Transverse colon (tissue), 4 donors: ENCODE measurements at places on chromosomes 5 and 9. TPM values are rescaled to one million over a fixed set of nuclear protein-coding genes. Genes with fewer than 3 reads are reported as not detected.

- no peak for DNase-seq
These were observed 73.0 kb upstream of the SPOCK1 start for GRCh38 chr5:137572042-137572695.

Gene ABO
- 77.4 TPM for total RNA-seq

DNA sequence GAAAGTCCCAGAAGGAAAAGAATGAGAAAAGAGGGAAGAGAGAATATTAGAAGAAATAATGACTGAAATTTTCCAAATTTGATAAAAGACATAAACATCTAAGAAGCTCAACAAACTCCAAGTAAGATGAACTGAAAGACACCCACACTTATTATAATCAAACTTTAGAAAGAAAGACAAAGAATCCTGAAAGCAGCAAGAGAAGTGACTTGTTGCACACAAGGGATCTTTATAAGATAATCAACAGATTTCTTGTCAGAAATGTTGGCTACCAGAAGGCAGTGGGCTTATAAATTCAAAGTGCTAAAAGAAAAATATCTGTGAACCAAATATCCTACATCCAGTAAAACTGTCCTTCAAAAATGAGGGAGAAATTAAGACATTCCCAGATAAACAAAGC is 49.0 kb upstream of the FNIP1 start:
- no peak for DNase-seq

Gene NR4A3
- total RNA-seq: 3.4 TPM

DNA sequence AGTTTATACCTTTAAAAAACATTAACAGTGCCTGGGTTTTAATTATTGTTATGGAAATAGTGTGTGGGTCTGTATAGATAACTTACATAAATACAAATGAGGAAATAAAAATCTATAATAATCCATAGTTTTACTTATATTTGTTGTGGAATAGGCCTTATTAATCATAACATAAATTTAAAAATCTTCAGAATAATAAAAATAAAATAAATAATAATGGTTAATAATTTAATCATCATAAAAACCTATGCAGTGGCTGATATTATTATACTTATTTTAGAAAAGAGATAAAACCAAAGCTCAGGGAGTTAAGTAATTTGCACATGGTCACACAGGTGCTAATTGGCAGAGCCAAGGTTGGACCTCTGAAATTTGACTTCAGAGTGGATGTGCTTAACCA is 785.3 kb upstream of the SEMA6A start:
- DNase-seq: no peak

GRCh38 chr5:175809531-175810121 is 61.8 kb upstream of the CPLX2 start:
- DNase-seq: no peak

DNA sequence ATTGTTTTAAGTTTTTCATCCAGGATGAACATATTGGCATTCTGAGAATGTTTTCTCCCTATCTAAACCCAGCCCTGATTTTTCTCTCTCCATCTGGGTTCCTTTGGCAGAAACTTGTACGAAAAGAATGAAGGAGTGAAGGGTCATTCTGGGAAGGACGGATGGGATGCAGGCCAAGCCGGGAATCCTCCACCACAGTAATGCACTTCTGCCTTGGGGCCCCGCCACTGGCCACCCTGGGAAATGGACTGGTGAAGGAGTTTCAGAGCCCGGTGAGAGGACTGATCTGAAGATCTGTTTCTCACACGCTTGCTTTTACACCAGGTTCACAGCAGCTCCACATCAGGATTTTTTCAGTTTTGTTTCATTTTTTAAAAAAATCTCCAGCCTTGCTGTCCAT is 554.8 kb downstream of the BNC2 start:
- DNase-seq: no peak

- DNase-seq: no peak
These were observed 25.4 kb downstream of the CTNND2 start for GRCh38 chr5:11878814-11879213.

Gene EGFL7
- 12.3 TPM for total RNA-seq

DNA sequence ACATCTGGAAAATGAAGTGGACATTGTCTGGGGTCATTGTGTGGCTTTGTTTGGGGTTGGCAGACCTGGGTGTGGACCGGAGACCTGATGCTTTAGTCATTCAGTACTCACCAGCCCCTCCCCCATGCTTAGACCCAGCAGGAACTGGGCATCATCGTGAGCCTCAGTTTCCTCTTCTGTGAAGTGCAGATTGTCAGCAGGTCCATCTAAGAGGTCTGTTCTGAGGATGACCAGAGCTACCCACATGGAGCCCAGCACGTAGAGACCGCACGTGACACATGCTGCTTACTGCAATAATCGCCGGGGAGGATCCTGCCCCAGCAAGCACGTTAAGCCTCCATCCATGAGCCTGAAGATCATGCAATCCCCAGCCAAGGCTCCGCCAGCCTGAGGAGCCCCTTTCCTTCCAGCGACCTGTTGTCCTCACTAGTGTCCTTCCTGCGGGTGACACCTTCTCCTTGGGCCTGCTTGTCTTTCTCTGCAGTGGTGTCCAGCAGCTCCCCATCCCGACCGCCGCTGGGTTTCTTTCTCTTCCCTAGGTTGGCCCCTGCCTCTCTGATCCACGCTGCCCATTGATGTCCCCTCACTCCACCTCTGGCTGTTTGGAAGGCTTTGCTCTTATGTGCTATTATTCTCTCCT is 26.7 kb upstream of the IRX4 start:
- DNase-seq: peak; percentile 5

Gene CCDC192
- not detected for total RNA-seq

DNA sequence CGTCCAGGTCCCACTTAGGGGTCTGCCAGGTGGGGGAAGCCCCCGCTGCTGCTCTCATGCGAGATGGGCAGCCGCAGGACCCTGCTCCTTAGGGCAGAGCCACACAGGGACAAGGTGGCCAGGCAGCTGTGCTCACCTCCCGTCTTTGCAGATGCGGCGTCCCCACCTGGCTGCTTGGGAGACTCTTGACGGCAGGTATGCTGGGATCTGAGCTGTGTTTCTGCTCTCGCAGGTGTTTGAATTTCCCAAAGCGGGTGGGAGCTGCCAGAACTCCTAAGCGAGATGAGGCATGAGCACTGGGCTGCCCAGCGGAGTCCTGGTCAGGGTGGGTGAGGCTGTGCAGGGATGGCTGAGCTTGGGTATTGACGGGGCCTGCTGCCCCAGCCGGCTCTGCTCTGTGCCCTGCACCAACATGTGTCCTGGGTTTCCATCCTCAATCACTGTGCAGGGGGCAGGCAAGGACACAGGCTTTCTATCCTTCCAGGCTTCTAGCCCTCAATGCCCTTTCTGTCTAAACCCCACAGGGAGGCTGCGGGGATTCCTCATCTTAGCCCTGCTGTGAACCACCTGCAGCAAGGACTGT is 151.4 kb downstream of the ICE1 start:
- DNase-seq: no peak

DNA sequence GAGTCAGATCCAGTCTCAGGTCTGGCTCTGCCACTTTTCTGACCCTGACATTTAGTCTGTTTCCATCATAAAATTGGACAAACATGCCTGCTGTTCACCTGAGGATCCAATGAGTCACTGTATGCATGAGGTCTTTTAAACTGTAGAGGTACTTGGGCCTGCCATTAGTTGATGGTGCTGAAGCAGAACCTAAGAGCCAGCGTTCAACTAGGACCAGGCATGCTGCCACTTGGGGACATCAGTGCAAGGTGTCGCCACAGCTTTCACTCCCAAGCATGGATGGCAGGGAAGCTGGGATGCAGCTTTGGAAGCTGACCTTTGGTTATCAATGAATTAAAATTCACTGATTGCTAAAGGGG is 37.1 kb downstream of the NEUROG1 start:
- no peak for DNase-seq

GRCh38 chr5:178525906-178526732 is 64.1 kb downstream of the COL23A1 start:
- no peak for DNase-seq

Gene CCNI2
- 9.3 TPM for total RNA-seq

Gene SH3TC2
- total RNA-seq: 0.55 TPM

- DNase-seq: no peak
These were observed 47.4 kb downstream of the MFAP3 start for GRCh38 chr5:154086146-154086545.

DNA sequence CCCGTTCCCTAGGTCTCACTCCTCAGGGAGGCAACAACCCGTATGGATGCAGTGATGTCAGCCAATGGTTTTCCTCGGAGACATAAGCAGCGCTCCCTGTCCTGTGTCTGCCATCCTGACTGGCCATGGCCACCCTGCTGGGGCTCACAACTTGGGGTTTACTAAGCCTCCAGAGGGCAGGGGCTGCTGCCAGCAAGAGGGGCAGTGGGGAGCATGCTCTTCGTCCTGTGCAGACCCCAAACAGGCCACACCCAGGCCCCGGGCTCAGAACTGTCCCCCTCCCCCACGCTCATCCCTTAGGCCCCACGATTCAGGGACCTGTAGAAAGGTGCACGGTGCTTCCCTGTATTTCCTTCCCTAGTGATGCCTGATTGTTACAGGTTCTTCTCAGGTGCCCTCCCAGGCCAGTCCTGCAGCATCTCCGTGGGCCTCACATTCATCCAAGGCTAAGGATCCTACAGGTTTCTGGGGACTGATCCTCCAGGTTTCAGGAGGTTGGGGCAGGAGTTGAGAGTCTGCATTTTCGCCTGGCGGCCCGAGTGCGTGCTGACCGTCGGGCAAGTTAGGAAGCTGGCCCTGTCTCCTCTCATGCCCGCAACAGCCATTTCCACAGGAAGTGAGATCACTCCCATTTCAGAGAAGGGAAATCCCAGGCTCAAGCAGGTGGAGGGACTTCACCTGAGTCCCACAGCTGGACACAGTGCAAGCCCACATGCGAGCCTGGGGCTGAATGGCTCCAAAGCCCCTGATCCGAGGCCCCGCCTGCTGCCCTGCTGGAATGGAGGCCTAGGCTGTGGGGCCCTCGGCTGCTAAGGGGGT is 217.6 kb downstream of the ROR2 start:
- DNase-seq: no peak

Gene CTSV
- not detected for total RNA-seq

DNA sequence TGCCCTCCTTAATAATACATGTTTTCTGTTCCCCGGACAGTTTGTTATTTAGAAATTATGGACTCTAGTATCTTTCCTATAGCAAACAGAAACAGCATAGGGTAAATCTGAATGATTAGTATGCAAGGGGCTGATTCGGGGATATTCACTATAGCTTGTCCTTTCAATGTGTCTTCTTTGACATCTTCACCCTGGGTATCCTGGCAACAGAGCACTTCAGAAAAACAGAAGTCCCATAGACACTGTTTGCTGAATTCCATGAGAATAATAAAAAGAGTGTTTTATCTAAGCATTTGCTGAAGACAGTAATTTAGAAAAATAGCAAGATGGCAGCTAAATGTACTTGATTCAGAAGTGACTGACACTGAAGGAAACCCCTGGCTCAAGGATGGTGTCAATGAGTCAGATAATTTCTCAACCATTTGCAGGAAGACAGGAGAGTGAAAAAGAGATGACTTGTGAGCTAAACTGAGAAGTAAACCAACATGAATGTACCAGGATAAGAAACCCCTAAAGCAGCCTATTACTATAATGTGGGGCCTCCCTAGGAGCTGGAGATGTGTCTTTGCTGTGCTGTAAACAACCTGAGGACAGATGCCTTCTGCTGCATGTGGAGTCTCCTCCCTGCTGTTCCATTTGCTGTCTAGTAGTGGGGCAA is 246.2 kb downstream of the MAN2A1 start:
- no peak for DNase-seq

GRCh38 chr5:135985951-135986350 is 31.2 kb upstream of the LECT2 start:
- no peak for DNase-seq

GRCh38 chr5:98341038-98342032 is 432.1 kb upstream of the RGMB start:
- no peak for DNase-seq

Gene ZNF883
- total RNA-seq: 0.27 TPM

GRCh38 chr9:89446961-89447310 is 51.0 kb downstream of the SEMA4D start:
- DNase-seq: no peak

GRCh38 chr9:1510712-1511111 is 460.6 kb downstream of the DMRT2 start:
- no peak for DNase-seq
